ENCODE measurements at places on chromosomes 7 and 10. TPM values are rescaled to one million over a fixed set of nuclear protein-coding genes. Genes with fewer than 3 reads are reported as not detected.

Gene RBM20
- total RNA-seq, result 2.1 TPM

Gene GHRHR
- not detected for total RNA-seq

Gene ACTL6B
- not detected for total RNA-seq

Gene ACHE
- total RNA-seq, result 2.6 TPM

Gene TEX36
- not detected for total RNA-seq

Gene GPNMB
- 3.2 TPM for total RNA-seq

Gene DRGX
- total RNA-seq, result not detected

Gene CALHM1
- not detected for total RNA-seq

Gene CDH23
- total RNA-seq, result 3.9 TPM

Gene SFRP4
- total RNA-seq, result 7.7 TPM

Gene CTAGE15
- total RNA-seq, result not detected

Gene PIK3AP1
- total RNA-seq, result 0.58 TPM

Gene DYDC2
- total RNA-seq, result not detected

Gene NRP1
- total RNA-seq, result 93.9 TPM

Gene CAV2
- 171 TPM for total RNA-seq

Gene PPP1R9A
- 3.3 TPM for total RNA-seq

Gene FBXO24
- 0.07 TPM for total RNA-seq

Gene SPAM1
- total RNA-seq, result not detected

Gene LRRC18
- not detected for total RNA-seq

Gene HTRA1
- 54.3 TPM for total RNA-seq

Gene CALCR
- not detected for total RNA-seq

Gene EEPD1
- total RNA-seq, result 49.8 TPM

Gene EPO
- not detected for total RNA-seq

Gene C10orf143
- total RNA-seq, result 1.1 TPM

Gene PTN
- total RNA-seq, result not detected

Gene THSD7A
- 3.3 TPM for total RNA-seq

Gene IGF2BP3
- total RNA-seq, result 28.8 TPM

Gene CLCN1
- not detected for total RNA-seq

Gene FANK1
- 3.7 TPM for total RNA-seq

Gene PLAC9
- total RNA-seq, result not detected

Gene PRSS37
- not detected for total RNA-seq

Gene CPA2
- not detected for total RNA-seq

Gene FGFBP3
- total RNA-seq, result 2.4 TPM

Gene AP5Z1
- total RNA-seq, result 38.5 TPM

Gene UCN3
- not detected for total RNA-seq

Gene SLIT1
- 0.06 TPM for total RNA-seq

Gene SNCG
- 12.8 TPM for total RNA-seq

Gene CD36
- 0.19 TPM for total RNA-seq

Gene HNRNPF
- total RNA-seq, result 261 TPM

Gene SNX13
- total RNA-seq, result 16.1 TPM

Gene RAB19
- total RNA-seq, result not detected

Gene IFIT1B
- total RNA-seq, result not detected

Gene OR2A7
- not detected for total RNA-seq

Gene IDE
- 24.6 TPM for total RNA-seq

Gene TET1
- 0.58 TPM for total RNA-seq

Gene CFAP69
- total RNA-seq, result 2.2 TPM

Gene ENO4
- 0.59 TPM for total RNA-seq

Gene NCAPG2
- total RNA-seq, result 38.4 TPM

Gene TLX1
- not detected for total RNA-seq

Measured in A549 treated with ZK216348 at 1 μM for 4 hours (cell line).